ENCODE measurements at places on chromosomes 2 and 18. TPM values are rescaled to one million over a fixed set of nuclear protein-coding genes. Genes with fewer than 3 reads are reported as not detected.

CPO gene
- total RNA-seq, result 0.38 TPM

ACOXL gene
- total RNA-seq, result not detected

POTEF gene
- total RNA-seq, result not detected

TUBB8B gene
- not detected for total RNA-seq

ERBB4 gene
- total RNA-seq, result 0.05 TPM

RFTN2 gene
- total RNA-seq, result 1.1 TPM

PAX8 gene
- 0.65 TPM for total RNA-seq

ALPP gene
- total RNA-seq, result 0.20 TPM

NDUFS1 gene
- total RNA-seq, result 108 TPM

ATG16L1 gene
- total RNA-seq, result 19.2 TPM
